ENCODE measurements at places on chromosomes 7 and 10.
A peak's percentile ranks its signal among the peaks of the same experiment; 100 is the strongest.

GRCh38 chr7:65972976-65973375 is 9.0 kb downstream of the GUSB start:
- DNase-seq, result no peak

DNA sequence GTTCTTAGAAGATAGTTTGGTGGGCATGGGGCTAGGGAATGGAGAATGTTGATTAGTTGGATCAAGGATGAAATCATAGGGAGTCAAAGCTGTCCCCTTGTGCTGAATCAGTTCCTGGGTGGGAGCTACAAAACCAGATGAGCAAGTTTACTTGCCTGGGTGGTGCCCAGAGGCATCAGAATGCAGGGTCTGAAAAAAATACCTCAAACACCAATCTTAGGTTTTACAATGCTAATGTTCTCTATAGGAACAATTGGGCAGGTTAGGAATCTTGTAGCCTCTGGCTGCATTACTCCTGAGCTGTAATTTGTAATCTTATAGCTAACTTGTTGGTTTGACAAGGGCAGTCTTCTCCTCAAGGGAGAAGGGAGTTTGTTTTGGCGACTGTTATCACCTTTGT is 34.4 kb downstream of the LHFPL3 start:
- peak; percentile 63 for DNase-seq

DNA sequence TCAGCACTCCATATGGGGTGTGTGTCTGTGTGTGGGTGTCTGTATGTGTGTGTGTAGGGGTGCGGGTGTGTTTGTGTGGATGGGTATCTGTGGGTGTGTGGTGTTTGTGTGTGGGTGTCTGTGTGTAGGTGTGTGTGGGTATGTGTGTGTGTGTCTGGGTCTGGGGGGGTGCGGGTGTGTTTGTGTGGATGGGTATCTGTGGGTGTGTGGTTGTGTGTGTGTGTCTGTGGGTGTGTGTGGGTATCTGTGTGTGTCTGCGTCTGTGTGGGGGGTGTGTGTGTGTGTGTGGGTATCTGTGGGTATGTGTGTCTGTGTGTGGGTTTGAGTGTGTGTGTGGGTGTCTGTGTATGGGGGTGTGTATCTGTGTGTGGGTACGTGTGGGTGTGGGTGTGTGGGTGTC is 148.7 kb downstream of the RGS10 start:
- no peak for DNase-seq

DNA sequence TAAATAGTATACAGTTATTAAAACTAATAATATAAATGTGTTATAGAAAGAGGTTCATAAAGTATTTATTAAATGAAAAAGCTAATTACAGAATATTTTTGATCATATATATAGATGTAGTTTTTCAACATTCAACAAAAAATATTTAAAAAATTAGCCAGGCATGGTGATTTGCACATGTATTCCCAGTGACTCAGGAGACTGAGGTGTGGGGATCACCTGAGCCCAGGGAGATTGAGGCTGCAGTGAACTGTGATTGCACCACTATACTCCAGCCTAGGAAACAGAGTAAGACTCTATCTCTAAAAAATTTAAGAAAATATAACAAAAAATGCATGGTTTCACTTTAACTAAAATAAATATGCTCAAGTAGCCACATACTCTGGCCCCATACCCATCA is 118.0 kb upstream of the SEMA3C start:
- no peak for DNase-seq

GRCh38 chr10:118542745-118543144 is 52.7 kb downstream of the PRLHR start:
- DNase-seq, result no peak

DNA sequence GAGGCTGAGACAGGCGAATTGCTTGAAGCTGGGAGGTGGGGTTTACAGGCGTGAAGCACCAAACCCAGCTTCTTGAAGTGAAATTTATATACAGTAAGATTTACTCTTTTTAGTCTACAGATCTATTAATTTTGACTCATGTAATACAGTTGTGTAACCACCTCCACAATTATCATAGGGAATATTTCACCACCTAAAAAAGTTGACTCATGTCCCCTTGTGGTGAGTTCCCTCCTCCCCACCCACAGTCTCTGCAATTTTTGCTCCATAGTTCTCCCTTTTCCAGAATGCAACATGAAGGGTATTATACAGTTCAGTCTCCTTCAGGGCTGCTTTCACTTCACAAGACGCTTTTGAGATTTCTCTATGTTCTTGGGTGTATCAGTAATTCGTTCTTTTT is 156.8 kb downstream of the FAM107B start:
- DNase-seq, result no peak

DNA sequence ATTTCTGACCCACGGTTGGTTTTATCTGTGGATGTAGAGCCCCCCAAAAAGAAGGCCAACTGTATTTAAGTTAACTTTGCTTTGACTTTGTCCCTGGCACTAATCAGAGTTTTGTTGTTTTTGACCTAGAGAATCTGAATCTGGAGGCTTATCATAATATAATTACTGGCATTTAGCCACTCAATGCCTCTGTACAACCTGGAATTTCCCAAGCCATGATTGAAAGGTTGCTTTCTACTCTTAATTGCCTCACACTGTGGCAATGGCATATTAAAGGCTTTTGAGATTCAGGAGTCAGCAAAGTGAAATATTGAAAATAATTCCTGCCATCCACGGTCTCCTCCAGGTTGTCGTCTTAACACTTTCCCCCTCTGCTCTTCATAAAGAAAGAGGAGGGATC is 205.2 kb upstream of the GHITM start:
- DNase-seq, result no peak

DNA sequence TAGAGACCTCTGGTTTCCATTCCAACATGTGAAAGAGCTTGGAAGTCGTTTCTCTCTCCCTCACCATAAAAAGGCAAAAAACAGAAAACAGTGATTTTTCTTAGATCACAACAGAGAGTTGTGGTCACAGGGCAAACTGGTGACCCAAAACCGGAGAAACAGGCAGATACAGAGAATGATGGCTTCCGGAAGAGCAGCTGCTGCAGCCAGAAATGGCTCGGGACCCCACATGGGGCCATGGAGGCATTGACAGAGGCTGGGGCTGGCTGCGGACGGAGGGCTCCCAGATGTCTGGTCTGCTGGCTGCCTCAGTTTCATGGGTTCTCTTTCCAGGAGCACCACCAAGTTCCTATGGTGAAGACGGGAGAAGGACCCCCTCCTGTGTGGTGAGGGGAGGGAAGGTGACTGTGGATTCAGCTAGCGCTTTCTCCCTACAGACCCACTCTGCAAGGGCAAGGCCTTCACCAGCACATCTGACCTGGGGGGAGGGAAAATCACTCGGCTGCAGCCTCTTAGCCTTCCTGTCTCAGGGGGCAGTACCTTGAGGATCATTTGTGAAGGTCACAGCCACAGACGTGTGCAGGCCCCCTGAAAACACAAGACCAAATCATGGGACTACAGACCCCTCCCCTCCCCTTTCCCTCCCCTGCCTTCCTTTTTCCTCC is 81.4 kb downstream of the WDR37 start:
- no peak for DNase-seq

- no peak for DNase-seq
These were observed 44.1 kb downstream of the AVL9 start for GRCh38 chr7:32539366-32539765.

DNA sequence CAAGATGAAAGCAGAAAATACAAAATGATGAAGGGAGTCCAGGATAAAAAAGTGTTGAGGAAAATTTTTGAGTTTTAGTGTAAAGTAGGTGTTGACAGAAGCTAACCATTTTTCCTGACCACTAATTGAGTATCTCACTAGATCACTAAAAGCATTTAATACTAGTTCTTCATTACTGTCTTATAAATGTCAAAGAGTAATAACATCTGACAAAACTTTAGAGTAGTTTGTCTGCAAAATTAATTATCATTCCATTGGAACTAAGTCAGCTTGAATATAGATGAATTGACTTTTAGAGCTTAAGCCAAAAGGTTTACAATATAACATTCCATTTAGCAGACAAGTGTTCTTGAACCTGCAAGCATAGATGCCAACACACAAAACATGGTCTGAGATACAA is 232.9 kb downstream of the FOXP2 start:
- DNase-seq, result no peak

DNA sequence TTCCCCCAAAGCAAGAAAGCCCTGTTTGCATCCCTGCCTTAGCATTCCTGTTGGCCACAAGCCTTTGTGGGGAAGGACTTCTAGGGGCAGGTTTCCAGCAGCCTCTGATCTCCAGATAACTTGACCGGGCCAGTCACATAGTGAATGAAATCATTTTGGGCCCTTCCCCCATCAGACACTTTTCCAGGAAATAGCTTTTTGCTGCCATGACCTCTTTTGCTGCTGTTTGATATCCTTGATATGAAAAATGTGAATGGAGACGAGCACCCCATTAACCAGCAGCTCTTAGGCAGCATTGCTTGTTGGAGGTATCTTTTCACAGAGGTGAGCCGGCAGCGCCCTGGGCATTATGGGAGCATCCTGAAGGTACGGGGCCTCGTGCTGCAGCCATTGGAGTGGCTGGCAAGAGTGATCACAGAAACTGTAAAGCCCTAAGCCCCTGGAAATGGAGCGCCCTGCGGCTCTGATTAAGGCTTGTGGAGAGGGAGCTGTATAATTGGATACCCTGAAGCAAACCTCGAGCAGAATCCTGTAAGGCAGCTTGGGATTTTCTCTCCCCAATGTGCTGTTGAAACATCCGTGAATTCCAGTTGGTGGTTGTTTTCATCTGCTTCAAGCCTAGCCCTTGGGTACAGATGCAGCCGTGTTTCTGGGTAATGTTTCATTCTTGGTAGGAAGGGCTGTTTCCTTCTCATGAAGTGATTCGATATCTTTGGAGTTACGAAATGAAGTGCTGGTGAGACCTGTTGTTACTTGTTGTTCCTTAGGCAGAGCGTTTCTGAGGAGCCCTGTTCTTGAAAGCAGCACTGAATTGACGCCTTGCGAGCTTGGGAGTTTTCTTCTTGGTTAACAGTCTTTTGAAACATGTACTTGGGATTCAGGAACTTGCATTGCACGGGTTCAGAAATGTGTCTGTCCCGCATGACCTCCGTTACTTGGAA is 179.0 kb downstream of the PTEN start:
- DNase-seq, result peak; percentile 84

DNA sequence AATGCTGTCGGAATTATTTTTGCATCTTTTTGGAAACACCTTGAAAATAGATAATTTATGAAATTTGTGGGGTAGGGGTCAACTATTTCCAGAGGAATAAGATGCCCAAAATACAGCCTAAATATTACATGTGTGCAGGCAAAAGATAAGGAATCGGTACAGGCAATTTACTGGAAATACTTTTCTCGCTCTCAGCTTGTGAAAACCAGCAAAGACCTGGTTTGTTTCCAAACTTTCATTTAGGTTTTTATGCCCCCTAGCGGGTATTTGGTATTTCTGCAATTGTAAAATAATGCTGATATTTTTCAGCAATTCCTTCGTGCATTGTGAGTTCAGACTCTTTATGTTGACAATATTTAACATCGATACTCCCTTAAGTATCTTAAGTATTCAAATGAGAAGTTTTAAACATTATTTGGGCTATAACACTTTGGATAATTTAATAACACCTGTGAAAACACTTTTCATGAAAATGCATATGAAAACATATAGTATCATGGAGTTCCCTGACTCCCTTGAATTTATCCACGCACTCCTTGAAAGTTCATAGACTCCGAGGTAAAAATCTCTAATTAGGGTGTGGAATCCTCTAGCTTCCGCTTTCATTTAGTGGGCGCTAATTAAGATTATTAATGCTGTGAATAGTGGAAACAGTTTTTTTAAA is 132.4 kb downstream of the TSPAN12 start:
- DNase-seq, result no peak

GRCh38 chr7:78326876-78327275 is 528.3 kb downstream of the PHTF2 start:
- DNase-seq, result no peak

DNA sequence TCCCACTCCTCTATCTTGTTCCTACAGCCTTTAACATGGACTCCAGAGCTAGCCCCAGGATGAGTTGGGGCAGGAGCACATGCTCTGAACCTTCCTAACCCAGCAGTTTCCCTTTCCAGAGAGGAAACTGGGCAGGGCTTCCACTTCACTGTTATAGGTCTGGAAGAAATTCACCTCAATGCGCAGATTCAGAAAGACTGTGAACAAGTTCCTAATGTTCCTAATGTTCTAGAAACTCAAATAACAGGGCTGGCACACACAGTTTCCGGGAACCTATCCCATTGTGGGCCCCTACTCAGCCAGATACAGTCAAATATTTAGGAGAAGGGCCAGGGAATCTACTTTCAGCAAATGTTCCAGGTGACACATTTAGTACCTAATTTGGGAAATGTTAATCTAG is 29.7 kb downstream of the ABCC2 start:
- no peak for DNase-seq

GRCh38 chr10:130493446-130494145 is 357.4 kb downstream of the GLRX3 start:
- peak; percentile 81 for DNase-seq

DNA sequence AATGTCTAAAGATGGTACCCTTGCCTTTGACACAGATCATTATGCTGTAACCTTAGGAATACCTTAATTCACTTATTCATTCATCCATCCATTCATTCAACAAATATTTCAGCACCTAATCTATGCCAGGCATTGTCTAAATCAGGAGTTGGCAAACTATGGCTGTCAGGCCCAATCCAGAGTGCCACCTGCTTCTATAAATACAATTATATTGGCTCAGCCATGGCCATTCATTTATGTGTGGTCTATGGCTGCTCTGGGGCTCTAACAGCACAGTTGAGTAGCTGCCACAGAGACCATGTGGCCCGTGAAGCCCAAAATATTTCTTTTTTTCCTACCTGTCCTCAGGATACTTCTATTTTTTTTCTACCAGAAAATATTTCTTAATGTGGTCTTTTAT is 6.0 kb upstream of the ITPRIP start:
- no peak for DNase-seq

- DNase-seq, result no peak
These were observed 20.5 kb downstream of the DKK1 start for GRCh38 chr10:52334595-52334994.

DNA sequence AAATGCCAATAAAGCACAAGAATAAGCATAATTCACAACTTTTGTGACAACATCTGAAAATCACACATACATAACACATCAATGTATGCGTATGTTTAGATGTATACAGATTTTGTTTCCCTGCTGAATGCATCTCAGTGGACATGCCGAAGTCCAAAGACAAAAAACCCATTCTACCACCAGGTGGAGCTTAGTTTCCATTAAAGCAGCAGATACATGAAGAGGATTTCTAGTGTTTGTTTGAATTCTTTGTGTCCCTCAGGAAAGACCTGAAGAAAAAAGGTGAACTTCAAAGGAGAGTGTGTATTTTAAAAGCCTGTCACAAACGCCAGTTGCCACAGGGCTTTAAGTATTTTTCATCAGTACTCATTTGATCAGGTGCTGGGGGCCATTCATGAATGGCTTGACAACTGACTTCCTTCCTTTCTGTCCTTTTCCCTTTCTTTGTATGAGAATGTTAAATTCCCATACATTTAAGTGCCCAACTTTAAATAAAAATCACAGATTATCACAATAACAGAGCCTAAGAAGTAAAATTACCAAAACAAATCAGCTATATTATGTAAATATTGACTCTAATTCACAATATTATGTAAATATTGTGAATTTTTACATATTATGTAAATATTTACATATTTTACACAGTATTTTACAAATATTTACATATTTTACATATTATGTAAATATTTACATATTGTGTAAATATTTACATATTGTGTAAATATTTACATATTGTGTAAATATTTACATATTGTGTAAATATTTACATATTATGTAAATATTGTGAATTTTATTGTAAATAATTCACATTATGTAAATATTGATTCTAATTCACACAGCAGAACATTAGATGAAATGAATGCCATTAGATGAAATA is 343.0 kb downstream of the CRPPA start:
- DNase-seq, result peak; percentile 75
